ENCODE measurements at places on chromosomes 16 and 17.

DNA sequence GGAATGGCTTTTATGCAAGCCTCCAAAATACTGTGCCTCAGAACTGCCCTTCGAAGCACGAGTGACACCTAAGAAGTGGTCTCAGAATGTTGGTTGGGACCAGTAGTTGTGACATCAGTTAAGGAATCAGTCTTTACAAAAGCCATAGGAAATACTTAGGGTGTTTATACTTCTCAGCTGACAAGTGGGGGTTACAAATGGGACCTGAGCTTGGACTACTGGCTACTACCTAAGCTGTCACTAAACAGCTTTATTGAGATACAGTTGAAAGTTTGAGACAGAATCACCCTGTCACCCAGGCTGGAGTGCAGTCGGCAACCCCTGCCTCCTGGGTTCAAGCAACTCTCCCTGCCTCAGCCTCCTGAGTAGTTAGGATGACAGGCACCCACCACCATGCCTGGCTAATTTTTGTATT, 5.0 kb downstream of the RPL19 start:
- DNase-seq, result no peak

- no peak for DNase-seq
Observed at GRCh38 chr16:57844416-57845030, 42.2 kb upstream of the KIFC3 start.

- DNase-seq, result no peak
Observed at GRCh38 chr17:64778240-64779097, 116.4 kb upstream of the SMURF2 start.

GRCh38 chr16:66524601-66525164, 25.2 kb downstream of the TK2 start:
- no peak for DNase-seq

DNA sequence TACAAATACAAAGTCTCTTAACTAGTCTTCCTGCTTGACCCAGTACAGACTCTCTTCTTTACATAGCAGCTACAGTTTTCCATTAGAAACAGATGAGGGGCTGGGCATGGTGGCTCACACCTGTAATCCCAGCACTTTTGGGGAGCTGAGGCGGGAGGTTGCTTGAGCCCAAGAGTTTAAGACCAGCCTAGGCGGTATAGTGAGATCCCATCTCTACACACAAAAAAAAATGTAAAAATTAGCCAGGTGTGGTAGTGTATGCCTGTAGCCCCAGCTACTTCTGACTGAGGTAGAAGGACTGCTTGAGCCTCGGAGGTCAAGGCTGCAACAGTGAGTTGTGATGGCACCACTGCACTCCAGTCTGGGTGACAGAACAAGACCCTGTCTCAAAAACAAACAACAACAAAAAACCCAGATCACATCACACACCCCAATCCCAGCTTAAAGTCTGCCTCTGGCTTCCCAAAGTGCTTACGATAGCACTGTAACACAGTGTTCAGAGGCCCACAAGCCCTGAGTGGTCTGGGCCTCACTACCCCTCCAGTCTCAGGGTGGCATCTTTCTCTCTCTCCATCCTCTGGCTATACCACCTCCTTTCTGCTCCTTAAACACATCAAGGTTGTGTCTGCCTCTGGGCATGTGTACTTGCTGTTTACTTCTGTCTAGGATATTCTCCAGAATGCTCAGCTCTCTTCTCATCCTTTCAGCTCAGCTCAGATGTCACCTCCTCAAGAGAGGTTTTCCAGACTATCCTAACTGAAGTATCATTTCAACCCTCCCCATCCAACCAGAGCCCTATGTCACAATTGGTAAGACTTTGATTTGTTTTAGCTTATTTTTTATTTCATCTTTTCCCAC, 4.0 kb downstream of the MMD start:
- no peak for DNase-seq

DNA sequence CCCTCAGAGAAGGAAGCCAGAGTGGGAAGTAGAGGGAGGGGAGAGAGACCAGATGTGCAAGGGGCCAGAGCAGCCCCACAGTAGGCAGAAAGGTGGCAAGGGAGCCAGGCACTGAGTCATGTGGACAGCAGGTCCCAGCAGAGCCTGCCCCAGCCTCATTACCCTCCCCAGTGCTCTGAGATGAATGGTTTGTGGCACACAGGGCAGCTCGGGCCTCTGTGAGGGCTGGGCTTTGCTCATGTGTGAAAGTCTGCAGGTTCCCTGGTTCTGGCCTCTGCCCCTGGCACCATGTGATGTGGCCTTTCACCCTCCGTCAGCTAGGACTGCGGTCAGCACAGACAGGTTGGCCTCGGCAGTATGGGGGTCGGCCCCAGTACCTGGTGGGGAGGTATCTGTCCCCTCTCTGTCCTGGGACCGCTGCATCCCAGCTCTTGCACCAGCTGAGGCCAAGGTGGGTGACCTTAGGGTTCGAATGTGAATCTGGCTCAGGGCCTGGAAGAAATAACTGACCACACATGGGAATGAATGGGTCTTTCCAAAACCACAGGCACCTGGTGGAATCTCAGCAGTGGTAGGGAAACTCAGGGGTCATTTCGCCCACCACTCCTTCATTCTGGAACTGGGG, 8.9 kb downstream of the LRRC75A start:
- no peak for DNase-seq

- DNase-seq, result no peak
Observed at GRCh38 chr16:69273009-69273408, 38.1 kb upstream of the VPS4A start.

DNA sequence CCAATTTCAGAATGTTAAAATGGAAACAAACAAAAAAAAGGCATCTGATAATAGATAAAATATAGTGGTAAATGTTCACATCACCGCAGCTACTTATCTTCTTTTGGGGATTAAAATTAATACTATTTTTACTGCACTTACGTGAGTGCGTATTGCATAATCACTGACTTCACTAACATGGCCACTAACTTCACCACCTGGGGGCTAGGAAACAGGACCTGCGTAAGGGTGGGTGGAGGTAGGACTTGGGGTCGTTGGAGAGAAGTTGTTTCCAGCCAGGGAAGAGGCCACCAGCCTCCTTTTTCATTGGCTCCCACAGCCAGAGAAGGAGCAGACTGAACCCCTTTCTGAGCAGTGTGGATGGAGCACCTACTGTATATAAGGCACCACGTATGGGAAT, 166.4 kb downstream of the SALL1 start:
- DNase-seq, result no peak

Data from Caco-2 (cell line).